ENCODE measurements at places on chromosomes 3 and 15.
A peak's percentile ranks its signal among the peaks of the same experiment; 100 is the strongest.

GRCh38 chr15:42404461-42405235, 45.3 kb downstream of the CAPN3 start:
- no peak for DNase-seq

DNA sequence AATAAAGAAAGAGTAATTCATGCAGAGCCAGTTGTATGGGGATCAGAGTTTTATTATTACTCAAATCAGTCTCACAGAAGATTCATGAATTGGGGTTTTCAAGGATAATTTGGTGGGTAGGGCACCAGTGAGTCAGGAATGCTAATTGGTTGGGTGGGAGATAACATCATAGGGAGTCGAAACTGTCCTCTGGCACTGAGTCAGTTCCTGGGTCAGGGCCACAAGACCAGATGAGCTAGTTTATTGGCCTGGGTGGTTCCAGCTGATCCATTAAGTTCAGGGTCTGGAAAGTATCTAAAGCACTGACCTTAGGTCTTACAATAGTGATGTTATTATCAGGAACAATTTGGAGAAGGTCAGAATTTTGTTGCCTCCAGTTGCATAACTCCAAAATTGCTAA, 998.6 kb upstream of the EPHA6 start:
- no peak for DNase-seq

DNA sequence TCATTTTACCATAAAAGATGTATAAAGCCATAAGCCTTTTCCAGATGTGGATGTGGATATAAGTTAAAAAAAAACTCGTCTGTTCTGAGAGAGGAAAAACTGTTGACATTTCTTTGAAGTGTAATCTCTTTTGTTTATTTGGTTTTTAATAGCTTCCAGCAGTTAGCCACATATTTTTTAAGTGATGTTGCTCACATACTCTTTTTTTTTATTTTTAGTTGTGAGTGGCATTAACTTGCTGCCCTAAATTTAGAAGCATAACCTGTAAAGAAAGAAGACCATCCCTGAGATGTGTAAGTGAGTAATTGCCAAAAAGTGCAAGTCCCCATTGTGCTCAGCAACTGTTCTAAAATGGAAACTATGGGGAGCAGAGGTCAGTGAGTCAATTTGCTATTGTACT, 415.9 kb upstream of the MDFIC2 start:
- no peak for DNase-seq

DNA sequence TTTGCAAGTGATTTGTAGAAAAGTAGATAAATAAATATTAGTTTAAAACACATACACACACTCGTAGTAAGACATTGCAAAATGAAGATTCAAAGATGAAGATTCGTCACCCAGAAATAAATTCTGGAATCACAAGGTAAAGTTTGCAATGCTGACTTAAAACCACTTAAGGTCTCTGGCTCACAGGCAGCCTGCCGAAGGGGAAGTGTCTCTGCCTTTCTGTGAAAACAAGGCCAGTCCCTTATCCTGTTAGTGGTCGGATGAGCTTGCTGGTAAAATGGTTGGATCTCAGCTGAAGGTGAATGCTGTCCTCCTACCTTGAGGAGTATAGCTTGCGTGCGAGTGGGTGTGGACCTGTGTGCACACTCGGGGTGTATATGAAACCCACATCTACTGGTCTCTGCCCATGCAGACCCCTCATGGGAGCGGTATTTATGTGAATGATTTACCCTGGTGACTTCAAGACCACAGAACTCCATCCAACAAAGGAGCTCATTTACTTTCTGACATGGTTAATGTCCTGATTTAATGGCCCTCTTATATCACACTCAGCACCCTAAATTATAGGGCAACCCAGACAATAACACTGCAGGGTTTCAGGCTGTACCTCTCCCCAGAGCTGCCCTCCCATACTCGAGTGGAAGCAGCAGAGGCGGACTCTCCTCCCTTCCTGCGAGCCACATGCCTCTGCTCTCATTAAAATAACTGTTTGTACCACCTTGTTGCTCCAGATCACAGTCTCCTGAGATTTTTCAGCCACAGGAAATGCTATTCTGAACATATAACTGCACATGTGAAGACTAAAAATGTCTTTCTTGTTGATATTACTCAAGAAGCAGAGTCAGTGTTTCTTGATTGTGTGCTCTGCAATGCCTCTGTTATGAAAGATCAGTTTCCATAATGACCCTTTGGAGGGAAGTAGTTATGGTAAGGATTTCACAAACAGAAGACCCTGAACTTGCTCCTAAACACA, 45.9 kb upstream of the ALDH1A3 start:
- DNase-seq, result no peak

- no peak for DNase-seq
These were observed 114.7 kb upstream of the TLE3 start for GRCh38 chr15:70212286-70212962.

- DNase-seq, result peak; percentile 53
These were observed 821 bp downstream of the LINS1 start for GRCh38 chr15:100601163-100601562.

DNA sequence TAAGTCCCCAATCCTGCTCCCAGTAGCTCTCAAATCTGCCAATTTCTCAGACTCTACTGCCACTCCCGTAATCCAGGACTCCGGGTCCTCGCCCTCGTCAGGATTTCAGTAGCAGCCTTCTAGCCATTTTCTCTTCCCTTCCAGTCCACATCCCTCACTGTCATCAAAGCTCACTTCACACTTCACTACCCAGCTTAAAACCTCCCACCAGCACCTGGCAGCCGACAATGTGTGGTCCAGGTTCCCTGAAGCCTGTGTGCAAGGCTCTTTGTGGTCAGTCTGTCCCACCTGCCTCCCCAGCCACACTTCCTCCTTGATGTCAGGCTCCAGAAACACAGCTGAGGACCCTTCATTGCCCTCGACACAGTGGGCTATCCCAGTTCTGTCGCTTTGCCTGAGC, 304.5 kb upstream of the ROPN1 start:
- DNase-seq, result no peak
